ENCODE measurements at places on chromosomes 11 and 22.

GRCh38 chr11:61445516-61445915 is 15.6 kb downstream of the SDHAF2 start:
- no peak for DNase-seq

GRCh38 chr22:39997939-39998726 is 3.4 kb downstream of the FAM83F start:
- DNase-seq = peak; percentile 15

- peak; percentile 60 for DNase-seq
These were observed 364.2 kb downstream of the TENM4 start for GRCh38 chr11:79076526-79077115.

DNA sequence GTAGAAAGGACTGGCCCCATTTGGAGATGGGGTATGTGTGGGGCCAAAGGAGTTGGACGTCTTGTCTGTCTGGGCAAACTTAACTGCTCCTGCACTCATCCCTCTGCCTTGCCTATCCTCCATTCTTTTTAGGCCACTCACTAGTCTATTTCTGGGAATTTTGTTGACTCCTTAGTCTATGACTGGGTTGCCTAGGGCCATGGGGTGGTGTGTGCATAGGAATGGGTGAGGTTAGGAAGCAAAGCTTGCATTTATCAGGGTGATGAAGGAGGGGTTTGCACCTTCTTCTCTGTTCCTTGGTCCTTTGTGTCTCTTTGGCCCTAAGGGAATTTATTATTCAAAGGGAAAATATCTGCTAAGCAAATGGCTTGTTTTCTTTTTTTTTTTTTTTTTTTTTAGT is 80.9 kb upstream of the OR9Q1 start:
- no peak for DNase-seq

DNA sequence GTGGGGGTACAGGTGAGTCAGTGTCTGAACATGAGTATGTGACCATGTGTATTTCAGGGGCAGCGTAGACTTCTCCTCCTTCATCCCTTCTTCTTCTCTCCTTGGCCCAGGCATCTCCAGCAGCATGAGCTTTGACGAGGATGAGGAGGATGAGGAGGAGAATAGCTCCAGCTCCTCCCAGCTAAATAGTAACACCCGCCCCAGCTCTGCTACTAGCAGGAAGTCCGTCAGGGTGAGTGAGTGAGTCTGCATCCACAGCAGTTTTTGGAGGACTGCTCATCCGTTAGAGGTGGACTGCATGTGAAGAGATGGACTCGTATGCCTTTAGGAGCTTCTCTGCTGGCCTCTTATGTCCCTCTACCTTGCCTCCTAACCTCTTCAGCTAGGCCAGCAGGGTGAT is 15.6 kb downstream of the TUB start:
- no peak for DNase-seq

DNA sequence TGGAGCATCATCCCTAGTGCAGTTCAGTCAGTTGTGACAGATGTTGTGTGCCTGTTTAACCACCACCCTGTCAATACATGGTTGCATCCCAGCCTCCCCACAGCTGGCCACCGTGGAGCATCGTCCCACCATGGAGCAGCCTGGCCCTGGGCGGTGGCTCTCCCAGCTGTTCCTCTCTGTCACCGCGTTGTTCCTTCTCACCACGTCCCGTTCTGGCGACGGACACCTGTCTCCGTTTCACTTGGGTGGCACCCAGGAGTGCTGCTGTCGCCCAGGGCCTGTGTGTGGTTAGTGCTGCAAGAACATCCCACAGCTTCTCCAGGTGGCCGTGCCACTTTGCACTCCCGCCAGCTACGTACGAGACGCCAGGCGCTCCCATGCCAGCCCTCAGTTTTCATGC is 26.5 kb downstream of the MUC6 start:
- no peak for DNase-seq

GRCh38 chr11:85939099-85940015 is 84.2 kb downstream of the CCDC83 start:
- DNase-seq = no peak

GRCh38 chr22:47168441-47168840 is 406.0 kb downstream of the TBC1D22A start:
- no peak for DNase-seq

DNA sequence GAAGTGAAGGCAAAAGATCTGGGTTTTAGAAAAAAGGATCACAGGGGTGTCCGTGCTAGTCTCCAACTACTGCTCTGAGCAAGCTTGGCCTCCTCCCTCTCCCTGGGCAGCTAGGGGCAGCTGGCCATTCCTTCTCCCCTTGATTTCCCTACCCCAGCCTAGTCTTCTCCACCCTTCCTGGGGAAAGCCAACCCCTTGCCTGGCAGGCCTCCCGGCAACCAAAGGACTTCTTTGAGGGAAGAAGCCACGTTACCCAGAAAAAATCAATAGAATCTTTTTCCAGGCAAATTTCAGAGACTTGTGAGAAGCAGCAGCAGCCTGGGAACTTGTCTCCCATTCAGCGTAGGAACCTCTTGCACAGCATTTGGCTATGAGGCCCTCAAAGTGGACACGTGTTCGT is 91.5 kb downstream of the MIAT start:
- DNase-seq = no peak

DNA sequence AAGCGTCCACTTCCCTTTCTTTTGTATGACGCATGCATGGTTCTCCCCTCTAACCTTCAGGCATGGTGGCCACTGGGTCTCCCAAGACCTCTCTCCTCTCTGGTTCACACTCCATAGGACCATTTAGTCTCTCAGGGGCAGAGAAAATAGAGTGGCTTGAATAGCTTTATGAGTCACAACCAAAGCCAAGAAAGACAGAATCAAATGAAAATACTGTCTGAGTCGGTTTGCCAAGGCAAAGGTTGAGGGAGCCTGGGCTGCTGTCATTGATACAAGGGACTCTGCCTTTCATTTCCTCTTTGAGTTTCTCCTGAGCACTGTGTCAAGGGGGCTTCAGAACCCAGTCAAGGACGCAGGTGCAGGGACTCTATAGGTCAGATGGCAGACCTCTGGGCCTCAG is 44.2 kb downstream of the TENM4 start:
- peak; percentile 34 for DNase-seq

DNA sequence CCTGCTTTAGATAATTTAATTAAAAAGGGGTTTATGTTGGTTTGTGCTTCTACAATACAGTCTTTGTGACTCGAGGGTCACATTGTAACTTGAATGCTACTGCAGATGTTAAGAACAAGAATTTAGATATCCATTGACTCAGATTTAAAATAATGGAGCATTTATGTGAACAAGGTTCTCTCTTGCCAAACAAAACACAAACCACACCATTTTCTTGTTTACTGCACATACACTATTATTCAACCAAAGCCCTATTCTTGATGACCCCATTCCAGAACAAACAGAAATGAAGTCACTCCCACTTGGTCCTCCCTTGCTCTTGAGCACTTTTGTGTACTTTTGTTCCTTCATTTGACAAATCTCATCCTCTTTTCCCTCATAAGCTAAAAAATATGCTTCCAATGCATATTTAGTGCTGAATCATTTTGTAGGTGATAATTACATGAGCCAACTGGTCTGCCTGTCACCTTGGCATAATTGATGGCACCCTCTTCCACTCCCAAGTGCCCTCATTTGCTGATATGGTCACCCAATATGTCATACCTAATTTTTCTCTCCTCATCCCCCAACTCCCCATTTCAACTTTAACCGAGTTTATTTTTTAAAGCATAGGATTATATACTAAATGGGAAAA is 2.8 kb downstream of the C11orf71 start:
- no peak for DNase-seq

DNA sequence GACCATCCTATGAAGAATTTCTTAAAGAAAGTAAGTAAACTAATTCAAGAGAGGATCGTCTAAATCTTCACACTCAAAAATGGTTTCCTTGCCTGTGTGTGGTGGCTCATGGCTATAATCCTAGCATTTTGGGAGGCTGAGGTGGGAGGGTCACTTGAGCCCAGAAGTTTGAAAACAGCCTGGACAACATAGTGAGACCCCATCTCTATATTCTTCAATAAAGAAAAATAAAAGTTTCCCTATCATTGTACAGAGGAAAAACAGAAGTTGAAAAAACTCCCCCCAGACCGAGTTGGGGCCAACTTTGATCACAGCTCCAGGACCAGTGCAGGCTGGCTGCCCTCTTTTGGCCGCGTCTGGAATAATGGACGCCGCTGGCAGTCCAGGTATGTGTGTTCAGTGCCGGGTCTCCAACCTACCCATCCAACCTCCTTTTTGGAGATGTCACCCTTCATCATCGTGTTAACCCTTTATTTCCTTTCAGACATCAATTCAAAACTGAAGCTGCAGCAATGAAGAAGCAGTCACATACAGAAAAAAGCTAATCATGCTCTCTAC is 3.0 kb downstream of the RPS25 start:
- peak; percentile 26 for DNase-seq

- DNase-seq = no peak
These were observed 349.0 kb downstream of the CTTN start for GRCh38 chr11:70747285-70747684.

DNA sequence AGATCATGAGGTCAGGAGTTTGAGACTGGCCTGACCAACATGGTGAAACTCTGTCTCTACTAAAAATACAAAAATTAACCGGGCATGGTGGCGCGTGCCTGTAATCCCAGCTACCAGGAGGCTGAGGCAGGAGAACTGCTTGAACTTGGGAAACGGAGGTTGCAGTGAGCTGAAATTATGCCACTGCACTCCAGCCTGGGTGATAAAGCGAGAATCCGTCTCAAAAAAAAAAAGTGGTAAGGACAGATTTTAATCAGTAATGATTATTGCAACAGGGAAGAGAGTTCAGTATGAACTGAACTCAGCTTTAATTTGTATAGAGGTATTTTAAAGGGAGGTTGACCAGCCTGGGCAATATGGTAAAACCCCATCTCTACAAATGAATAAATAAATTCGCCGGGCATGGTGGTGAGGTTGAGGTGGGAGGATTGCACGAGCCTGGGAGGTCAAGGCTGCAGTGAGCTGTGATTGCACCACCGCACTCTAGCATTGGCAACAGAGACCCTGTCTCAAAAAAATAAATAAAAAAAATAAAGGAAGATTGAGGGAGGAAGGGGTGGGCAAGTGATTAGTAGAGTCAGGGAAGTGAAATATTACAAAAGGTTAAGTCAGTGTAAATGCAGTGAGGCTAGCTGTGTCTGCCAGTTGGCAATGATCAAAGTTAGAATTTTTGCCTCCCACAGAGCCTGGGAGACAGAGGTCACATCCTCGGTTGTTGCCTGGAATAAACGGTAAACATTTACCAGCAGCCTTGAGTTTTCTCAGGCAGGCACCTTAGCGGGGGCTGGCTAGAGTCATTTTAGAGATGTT is 2.6 kb upstream of the MCM5 start:
- DNase-seq = no peak

DNA sequence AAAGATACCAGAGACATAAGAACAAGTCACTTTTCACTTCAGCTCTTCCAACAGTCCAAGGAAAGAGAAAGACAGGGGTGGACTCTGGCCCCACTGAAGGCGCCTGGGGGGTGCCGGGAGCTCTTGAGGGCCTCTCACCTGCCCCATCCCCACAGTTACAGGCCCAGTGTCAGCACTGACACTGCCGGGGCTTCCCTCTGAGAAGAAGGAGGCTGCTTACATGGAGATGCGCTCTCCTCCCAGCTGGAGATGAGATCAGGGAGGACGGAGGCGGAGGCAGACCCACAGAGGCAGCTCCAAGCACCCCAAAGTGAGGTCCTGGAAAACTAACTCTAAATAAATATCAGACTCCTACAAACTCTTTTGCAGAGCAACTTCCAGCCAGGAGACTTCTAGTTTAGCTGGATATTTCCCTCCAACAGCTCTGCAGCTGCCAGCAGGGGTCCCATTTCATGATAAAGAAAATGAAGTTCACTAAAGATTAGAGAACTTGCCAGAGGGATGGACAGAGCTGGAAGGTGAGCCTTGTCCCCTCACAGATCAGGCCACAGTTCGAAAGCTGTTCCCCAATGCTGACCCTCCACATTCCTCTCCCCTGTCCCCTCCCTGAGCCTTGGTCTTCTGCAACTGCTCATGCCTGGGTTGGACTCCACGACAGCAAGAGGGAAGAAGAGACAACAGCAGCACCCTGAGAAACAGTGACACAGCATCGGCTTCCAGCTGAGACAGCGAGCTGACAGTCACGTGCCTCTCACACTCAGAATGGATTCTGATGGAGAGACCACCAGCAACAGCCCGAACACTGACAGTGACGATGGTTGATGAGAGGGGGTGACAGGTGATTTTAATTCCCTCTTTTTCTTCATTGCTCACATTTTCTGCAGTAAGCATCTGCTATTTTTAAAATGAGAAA is 5.8 kb downstream of the CARS1 start:
- DNase-seq = no peak

DNA sequence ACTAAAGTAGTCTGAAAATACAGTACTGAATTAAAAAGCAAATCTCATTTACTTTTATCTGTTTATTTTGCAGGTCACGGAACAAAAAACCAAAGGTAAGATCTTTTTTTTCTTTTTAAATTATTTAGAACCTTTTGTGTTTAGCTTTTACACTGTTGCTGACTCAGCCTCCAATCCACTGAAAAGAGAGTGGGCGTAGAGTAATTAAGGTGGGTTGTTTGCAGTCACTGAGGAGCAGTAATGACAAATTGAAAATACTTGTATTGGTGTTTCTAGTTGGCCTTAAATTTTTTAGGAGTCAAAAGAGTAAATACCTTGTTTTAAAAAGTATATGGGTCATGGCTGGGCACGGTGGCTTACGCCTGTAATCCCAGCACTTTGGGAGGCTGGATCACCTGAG is 73.4 kb downstream of the TNRC6B start:
- no peak for DNase-seq

- peak; percentile 74 for DNase-seq
These were observed 29.5 kb downstream of the CARD18 start for GRCh38 chr11:105109855-105110687.

DNA sequence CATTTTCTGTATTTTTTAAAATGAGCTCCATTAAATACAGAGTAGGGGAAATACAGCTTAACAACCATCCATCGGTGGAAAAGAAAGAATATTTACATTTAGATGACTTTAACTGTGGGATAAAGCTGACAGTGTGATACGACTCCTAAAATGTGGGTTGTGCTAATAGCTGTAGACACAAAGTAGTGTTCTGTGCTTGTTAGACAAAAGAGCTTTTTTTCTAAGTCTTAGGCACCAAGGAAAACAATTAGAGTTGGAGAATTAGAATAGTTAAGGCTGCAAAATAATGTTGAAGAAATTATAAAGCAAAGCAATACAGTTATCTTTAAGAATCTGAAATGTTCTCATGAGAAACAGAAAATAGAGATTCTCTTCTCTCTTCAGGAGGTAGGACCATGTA is 307.7 kb upstream of the KIRREL3 start:
- DNase-seq = no peak

DNA sequence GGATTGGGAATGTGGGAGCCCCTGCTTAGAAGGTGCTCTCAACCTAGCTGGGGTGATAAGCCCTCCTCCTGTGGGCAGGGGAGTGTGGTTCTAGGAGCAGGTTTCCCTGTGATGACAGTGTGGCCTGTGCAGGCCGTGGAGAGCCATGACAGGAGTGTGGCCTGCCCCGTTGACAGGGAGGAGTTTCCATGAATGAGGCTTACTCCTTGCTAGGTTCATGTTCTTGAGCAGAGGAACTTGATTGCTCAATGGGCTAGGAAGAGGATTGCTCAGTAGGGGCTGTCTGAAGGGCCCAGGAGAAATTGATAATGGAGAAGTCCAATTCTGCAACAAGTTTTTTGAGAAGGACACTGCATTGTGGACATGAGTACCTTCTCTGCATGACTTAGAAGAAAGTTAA is 92.0 kb downstream of the PPP6R3 start:
- no peak for DNase-seq
